Renal cortical epithelial cell (primary cell): ENCODE measurements at places on chromosomes 2 and 18.

DNA sequence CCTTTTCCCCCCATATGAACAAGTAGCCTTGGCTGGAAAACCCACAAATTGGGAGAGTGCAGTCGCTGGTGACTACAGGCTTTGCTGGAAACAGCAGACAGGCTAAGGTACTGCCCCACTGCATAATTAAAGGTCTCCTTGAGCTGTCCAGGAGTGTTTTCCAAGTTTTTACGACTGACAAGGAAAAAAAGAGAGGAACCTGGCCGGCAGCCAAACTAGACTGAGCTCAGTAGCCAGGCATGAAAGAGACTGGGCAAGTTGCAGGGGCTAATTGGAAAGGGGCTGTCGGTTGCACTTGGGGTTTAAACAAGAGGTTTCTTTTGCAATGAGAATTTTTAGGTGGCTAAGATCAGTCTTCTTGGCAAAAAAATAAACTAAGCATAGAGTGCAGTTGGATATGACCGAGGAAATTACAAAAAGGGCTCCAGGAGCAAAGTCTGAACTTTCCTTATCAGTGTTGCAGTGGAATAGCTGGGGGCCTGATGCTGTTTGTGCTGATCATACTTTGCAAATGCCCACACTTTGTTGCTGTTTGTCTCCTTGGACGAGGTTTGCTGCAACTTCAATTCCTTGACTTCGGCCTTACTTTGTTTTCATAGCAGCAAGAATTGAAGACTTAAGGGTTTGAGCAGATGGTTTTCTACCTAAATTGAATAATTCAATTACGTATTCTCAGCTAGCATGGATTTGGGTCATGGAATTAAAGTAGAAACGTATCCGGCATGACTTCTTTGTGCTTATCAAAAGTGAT lies 2.1 kb downstream of the GULP1 start:
- peak; percentile 91 for DNase-seq

- DNase-seq = no peak
These were observed 11.6 kb upstream of the COX7A2L start for GRCh38 chr2:42372474-42373200.

GRCh38 chr2:142535311-142535710 lies 342.2 kb upstream of the KYNU start:
- DNase-seq = no peak

- DNase-seq = peak; percentile 2
These were observed 344.0 kb upstream of the DDX18 start for GRCh38 chr2:117470311-117471095.

GRCh38 chr2:212535996-212536816 lies 2.4 kb downstream of the ERBB4 start:
- no peak for DNase-seq

DNA sequence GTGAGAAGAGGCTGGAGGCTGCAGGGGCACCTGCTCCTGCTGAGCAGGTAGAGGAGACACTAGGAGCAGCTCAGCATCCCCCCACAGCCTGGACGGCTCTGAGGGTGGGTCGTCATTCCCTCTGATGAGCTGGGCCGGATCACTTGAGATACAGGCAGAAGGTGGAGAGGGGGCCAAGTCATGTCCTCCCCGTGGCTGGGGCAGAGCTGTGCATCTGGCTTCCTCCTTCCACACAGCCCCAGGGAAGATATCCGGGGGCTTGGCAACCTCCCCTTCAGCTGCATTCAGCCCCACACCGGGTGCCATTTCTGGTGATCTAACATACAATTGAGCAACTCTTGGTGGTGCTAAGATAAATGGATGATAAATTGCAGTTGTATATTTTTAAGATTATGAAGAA lies 236.9 kb downstream of the LDLRAD4 start:
- no peak for DNase-seq

DNA sequence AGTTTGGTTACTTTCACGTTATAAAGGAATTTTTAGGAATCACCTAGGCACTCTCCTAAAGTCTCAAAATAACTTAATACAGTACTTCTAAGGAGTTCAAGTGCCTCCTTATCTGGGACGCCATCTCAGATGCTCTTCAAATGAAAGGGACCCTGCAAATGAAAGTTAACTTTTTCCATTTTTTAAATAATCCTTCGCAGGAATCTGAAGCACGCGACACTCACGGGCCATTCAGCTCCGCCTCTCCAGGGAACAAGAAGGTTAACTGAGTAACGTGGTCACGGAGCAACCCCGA lies 537 bp upstream of the ZC3H15 start:
- DNase-seq = no peak

- no peak for DNase-seq
These were observed 122.3 kb downstream of the MRO start for GRCh38 chr18:50697509-50697908.

DNA sequence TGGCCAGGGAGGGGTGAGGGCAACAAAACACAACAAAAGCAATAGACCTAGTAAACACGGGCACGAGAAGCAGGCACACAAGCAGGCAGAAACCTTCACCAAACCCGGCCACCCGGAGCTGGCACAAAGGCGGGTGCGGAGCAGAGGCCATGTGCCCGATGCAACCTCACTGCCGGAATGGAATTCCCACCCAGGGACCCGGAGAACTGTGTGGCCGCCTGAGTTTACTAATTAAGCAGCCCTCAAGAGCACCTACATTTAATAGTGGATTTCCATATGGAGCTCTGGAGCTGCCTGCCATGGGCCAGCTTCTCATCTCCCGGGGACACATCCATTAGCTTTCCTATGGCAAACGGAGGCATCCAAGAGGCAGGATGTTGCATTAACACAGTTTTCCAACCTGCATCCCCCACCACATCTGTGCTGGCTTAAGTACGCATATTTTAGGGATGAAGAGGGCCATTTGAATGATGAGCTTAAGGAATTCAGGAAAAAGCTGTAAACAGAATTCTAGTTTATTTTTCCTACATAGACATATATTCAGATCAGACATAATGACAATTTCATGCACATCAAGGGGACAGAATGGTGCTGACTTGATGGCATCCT lies 104.5 kb upstream of the SMIM21 start:
- no peak for DNase-seq

DNA sequence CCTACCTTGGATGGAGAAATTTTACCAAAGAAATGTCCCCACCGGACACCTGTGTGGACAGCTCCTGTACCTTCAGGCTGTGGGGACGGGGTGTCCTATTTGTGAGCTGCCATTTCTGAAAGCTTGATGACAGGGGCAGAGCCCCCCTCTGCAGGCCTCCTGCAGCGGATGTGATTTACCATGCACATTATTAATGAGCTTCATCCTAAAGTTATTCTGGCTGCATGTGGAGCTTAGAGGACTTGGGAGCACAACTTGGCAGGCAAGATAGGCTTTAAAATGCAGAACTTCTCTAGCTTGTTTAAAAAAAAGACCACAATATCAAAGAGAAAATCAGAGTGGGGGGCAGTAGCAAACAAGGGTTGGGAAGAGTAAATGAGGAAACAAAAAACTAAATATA lies 350.0 kb upstream of the KLHL29 start:
- DNase-seq = no peak

GRCh38 chr2:240424341-240425235 lies 10.9 kb upstream of the GPC1 start:
- DNase-seq = no peak

DNA sequence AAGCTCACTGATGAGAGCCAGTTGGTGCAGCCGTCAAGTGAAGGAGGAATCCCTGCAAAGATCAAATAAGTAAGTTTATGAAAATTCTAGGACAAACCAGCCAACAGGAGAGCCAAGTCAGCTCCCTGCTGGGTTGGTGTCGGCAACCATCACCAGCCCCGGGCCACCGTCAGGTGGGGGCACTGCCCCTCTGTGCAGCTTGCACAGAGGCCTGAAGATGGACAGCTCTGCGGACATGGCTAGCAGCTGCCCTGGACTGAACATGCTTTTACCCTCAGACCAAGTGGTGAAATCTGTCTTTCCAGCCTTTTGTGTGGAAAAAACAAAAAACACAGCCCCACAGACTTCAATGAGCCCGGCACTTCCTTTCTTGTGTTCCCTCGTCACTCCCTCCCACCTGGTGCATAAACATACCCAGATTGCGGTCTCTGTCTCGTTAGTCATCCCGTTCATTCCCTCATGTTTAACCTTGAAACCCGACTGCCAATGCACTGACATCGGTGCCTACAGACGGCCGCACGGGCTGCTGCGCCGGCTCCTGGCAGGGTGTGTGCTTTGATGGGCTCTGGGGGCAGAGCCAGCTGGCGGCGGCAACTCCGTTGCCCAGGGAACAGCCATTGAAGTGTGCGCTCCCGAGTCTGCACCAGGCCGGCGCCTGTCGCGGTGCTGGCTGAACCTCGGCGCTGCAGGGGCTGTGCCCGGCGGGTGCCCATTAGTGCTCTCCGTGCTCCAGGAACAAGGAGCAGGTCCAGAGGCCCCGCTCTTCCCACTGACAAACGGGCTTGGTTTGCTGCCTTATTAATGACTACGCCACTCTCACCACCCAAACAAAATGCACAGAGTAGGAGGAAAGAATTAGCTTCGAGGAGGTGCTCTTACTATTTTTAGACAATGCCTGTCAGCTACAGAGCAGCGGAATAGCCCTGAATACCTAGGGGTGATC lies 95.3 kb downstream of the EIPR1 start:
- peak; percentile 92 for DNase-seq

- DNase-seq = no peak
These were observed 56.8 kb upstream of the MAPRE3 start for GRCh38 chr2:26913606-26913998.

GRCh38 chr2:195304310-195304709 lies 352.7 kb upstream of the SLC39A10 start:
- DNase-seq = peak; percentile 50

DNA sequence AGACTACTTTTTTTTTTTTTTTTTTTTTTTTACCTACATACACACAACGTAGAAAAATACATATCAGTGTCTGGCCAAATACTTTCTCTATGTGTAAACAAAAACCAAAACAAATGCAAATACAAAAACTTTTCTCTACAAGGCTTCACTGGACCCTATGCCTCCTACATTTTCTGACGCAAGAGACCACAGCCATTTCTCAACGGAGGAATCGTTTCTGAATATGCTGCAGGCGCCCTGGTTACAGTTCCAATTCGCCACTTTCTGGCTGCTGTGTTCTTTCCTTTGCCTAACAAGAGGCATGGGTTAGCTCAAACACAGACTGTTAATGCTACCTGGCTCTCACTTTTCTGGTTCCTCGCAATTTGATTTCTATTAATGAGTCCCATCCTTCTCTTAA lies 96.4 kb downstream of the EPB41L3 start:
- DNase-seq = no peak

GRCh38 chr18:41357708-41358107 lies 597.3 kb upstream of the PIK3C3 start:
- no peak for DNase-seq

DNA sequence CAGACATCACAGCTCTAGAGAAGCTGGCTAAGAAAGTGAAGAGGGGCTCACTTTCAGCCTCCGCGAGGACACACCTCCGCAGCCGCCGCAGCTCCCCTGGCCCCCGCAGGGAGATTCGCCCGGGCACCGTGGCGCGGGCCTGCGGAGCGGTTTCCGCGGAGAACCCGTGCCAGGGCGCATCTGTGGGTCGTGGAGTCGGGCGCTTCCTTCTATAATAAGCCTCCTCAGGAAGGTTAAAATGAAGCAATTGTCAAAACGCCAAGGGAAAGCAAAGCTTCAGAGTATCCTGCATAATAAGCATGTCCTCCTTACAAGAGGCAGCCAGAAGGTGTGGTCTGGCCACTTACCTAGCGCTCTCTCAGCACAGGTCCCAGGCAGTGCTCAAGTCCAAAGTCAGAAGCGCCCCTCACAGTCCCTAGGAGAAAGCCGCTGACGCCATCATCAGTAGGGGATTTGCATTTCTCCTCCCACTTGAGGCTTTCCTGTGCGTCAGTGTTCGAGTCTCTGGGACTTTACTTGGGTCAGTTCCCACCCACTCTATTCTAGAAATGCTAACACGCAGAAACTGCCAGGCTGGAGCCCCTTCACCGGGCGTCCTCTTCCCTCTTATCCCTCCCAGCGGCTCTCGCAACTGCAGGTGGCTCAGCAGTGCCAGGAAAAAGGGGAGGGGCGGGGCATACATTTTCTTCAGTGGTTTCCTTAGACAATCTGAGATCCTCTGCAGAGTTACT lies at the start of gene STAT4:
TSS of gene STAT4 (minus strand) at position 395 of the 731 bp plus-strand sequence. CDS start 2,791 bp downstream, outside the sequence.
- DNase-seq = peak; percentile 43

GRCh38 chr2:11901351-11902069 lies 155.1 kb downstream of the LPIN1 start:
- no peak for DNase-seq

- DNase-seq = no peak
These were observed 36.1 kb upstream of the ITGA4 start for GRCh38 chr2:181421131-181421458.

DNA sequence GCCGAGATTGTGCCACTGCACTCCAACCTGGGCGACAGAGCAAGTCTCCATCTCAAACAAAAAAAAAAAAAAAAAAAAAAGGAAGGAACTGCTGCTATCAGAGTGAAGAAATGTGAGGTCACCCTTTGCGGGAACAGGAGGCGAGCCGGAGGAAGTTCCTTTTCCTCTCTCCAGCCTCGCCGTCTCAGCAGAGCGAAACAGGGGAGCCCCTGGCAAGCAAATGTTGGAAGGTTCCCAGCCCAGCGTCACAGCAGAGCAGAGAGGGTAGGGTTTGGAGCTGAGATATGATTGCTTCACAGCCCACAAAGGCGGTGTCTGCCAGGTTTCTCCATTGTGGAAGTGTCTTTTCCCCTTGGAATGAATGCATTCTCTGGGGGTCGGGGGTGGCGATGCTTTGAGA lies 28.5 kb downstream of the SLC20A1 start:
- no peak for DNase-seq

DNA sequence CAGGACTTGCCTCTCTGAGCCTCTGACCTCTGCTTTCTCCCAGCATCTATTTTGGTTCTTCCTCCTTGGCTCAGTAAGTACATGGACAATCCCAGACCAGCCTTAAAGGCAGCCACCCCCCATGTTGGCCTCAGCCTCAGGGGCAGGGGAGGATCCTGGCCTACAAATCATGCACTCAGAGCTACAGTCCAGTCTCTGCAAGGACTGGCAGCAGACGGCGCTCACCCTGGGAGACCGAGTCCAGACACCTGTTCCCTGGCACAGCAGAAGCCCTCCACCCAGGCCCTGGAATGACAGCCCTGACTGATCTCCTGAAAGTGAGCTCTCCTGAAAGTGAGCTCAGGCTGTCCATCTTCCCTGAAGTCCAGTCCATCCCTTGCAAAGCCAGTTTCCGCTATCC lies 25.7 kb upstream of the PTPN4 start:
- DNase-seq = no peak

- DNase-seq = peak; percentile 49
These were observed 153.5 kb upstream of the NFATC1 start for GRCh38 chr18:79242246-79242645.

DNA sequence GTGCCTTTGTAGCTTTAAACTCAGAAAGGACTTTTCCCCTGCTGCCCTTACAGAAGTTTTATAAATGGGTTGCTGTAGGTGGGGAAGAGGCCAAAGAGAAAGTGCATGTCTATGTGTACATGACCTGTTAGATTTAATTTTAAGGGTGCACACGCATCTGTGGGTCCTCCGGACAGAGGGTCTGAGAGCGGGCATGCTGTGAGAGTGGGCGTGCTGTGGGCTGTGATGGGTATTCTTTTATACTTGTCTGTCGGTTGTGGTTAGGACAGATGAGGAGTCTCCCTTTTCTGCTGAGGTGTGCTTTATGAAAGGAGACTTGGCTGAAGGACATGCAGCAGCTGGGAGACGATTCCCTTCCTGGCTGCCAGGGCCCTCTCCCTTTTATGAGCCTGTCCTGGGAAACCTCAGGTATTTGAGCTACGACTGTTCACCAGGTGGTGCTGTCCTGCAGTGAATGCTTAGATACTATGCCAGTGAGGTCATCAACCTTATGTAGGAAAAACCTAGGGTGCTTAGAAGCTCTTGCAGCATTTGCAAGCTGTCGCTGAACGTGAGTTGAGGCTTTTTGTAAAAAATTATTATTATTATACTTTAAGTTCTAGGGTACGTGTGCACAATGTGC lies 67.5 kb downstream of the TANC1 start:
- DNase-seq = peak; percentile 82
